G401 (cell line): ENCODE measurements at places on chromosomes 5 and 9. TPM values are rescaled to one million over a fixed set of nuclear protein-coding genes. Genes with fewer than 3 reads are reported as not detected.

Gene PCDHGC4
- not detected in 2 replicates for total RNA-seq

Gene ZNF618
- total RNA-seq = 3.8 and 6.1 TPM in 2 replicates

Gene GRM6
- not detected in 2 replicates for total RNA-seq

Gene RLN2
- not detected in 2 replicates for total RNA-seq

Gene EDIL3
- total RNA-seq = not detected in 2 replicates
